NCI-H460 (cell line): ENCODE measurements at places on chromosomes 2 and 18.

- DNase-seq = peak; percentile 98
Measured at GRCh38 chr2:101124643-101125366, 26.4 kb downstream of the TBC1D8 start.

GRCh38 chr2:174682007-174682577, 82.2 kb downstream of the CHRNA1 start:
- no peak for DNase-seq

GRCh38 chr2:118291251-118291880, 203.1 kb downstream of the INSIG2 start:
- DNase-seq = no peak

- no peak for DNase-seq
Measured at GRCh38 chr2:40352041-40352702, 99.7 kb downstream of the SLC8A1 start.

- DNase-seq = no peak
Measured at GRCh38 chr2:64214281-64215115, 70.3 kb upstream of the PELI1 start.

- DNase-seq = no peak
Measured at GRCh38 chr2:12861344-12861930, 144.7 kb downstream of the TRIB2 start.

DNA sequence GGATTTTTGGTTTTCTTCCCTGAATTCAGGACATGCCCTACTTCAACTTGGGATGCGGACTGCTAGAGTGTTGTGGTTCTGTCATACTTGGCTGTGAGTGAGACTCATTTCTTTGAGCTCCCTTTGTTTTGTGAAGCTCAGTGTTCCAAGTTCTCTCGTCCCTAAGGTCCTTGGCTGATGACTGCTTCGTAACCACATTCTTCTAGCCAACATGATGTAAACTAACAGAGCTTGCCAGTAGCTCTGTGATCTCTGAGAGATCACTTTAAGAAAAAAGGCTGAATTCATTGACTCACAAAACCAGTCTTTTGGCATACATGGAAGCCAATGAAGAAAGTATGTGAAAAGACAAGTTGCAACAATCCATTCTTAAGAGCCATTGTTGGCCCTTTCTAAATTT, 96.9 kb upstream of the MSTN start:
- DNase-seq = no peak

GRCh38 chr18:57954935-57955334, 89.1 kb upstream of the NEDD4L start:
- DNase-seq = no peak

DNA sequence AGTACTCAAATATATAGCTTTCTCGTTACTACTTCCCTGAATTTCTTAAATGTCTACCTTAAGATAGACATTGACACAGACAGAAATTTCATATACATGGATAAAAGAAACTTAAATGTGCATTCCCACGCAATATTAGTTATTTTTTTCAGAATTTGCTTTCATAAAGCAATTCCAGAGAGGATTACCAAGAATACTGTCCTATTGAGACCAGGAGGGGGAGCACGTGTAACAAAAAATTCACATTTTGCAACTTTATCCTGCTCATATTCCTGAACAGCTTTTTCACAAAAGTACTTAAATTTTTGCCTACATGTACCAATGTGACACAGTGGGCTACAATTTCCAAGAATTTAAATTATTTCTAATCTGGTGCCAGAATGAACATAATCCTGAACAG, 30.7 kb upstream of the ERCC3 start:
- peak; percentile 36 for DNase-seq

DNA sequence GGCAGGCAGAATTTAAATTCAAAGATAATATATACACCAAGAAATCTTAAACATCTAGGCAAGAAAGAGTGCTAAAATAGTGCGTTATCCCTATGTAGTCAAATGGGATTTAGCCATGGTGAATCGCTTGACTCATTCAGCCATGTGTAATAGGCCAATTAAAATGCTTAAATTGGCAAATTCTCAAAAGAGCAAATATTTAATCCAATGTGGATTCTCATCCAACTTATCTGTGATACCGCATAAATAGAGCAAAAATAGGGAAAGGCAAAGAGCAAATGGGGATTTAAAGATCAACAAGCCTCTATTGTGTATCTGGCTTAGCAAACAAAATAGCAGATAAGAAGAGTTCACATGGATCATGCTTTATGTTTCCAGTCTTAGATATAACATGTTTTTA, 123.2 kb upstream of the RPRM start:
- no peak for DNase-seq

DNA sequence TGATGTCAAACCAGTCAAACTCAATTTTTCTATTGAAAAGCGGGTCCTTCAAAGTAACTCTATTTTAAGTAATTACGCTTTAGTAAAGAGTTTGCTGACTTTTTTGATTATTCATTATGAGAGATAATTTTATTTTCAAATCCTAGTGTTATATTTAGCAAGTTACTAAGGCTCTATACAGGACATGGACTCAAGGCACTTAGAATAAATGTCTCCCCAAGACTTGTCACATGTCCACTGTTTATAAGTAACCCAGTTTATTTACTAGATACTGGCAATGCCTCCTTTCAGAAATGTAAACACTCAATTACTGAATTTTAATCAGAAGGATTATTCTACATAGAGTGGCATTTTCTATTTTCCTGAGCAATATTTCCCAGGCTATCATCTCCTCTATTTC, 638.1 kb downstream of the ERBB4 start:
- no peak for DNase-seq

GRCh38 chr2:145185696-145186095, 665.8 kb upstream of the ZEB2 start:
- DNase-seq = no peak

GRCh38 chr2:94759211-94759610, 112.0 kb upstream of the TEKT4 start:
- peak; percentile 24 for DNase-seq

DNA sequence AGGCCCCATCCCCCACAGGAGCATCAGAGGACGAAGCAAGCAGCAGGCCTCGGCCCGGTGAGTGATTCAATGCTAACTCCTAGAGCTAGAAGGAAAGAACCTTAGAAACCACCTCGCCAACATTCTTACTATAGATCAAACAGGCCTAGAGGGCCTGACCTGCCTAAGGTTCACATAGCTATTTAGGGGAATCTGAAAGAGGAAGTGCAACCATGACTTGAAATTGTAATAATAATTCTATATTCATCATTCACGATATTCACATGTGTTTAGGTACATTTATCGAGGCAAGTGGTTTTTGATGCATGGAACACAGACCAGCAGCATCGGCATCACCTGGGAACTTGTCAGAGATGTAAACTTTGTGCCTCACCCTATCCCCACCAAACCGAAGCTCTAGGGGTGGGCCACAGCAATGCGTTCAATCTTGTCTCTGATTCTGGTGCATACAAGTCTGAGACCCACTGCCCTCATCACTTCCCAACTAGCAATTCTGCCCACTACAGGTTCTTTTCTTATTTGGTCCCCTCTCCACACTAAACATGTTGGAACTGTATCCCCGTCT, 78.0 kb upstream of the DNMT3A start:
- DNase-seq = no peak

- DNase-seq = no peak
Measured at GRCh38 chr2:150729495-150729955, 242.1 kb upstream of the RND3 start.

DNA sequence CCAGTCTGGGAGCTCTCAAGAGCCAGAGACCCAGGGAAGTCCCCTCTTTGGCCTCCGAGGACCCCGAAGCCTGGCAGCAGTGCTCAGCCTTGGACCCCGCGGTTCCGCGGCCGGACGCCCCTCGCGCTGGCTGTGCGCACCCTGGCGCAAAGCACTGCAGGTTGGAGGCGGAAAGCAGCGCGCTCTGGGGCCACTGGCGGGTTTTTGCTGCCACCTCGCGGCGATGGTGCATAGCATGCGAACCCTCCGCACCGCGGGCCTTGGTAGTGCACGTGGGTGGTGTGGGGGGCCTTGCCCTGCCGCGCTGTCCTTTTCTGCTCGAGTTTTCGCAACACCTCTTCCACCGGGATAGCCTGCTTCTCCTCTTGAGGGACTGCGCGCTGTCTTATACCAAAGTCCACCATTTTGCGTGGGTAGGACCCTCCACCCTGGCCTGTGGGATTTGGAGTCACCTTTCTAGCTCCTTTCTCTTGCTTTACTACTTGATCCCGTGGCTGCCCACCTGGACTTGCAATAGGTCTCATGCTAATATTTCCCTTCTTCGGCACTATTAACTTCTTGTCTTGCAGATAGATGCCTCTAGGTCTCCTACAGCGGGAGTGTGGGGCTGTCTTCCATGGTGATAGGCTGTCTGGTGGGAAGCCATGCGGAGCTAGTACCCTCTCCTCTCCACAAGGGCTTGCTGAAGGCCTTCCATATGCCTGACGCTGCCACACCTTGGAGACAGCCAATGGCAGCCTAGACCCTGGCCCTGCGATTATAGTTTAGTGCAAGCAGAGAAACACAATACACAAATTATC, 14.3 kb downstream of the SIX3 start:
- peak; percentile 58 for DNase-seq

- no peak for DNase-seq
Measured at GRCh38 chr2:85221067-85221691, 88.0 kb downstream of the TCF7L1 start.

- DNase-seq = no peak
Measured at GRCh38 chr2:172293952-172294351, 133.4 kb upstream of the ITGA6 start.

GRCh38 chr18:31070206-31070605, 27.7 kb upstream of the DSC3 start:
- no peak for DNase-seq

DNA sequence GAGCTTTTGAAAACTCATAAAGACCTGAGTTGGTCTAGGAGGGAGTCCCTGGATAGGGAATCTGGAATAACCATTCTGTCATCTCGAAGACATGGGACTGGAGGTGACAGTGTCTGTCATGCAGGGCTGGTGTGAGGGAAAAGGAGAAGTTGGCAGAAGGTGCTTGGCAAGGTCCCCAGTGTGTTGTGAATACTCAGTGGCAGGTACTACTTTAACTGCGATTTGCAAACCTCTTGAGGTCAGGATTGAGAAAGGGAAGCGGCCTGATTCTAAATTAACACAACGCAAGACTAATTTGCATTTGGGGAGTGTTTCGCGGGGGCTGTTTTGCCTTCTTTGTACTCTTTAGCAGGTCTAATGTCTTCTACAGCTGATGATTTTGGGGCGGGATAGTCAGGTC, 77.0 kb upstream of the TMEM200C start:
- no peak for DNase-seq

- no peak for DNase-seq
Measured at GRCh38 chr2:46042207-46042637, 255.0 kb upstream of the EPAS1 start.

- no peak for DNase-seq
Measured at GRCh38 chr2:106277426-106277825, 83.3 kb upstream of the UXS1 start.

DNA sequence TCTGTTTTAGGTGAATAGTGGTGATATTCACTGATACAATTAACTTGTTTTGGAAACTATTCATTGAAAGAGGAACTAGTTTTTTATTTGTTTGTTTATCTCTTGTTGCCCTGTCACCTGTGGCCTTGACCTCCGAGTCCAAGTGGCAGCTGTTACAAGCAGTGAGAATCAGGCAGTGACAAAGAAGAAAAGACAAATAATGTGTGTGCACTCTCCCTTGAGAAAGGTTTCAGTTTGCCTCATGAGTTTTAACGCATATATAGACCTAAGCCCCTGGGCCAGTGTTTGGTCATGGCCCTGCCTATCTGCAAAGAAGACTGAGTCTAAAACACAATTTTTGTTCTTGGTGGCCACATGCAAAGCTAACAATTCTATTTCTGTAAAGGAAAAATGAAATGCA, 15.3 kb downstream of the KYNU start:
- no peak for DNase-seq

GRCh38 chr2:227456772-227457171, 15.2 kb upstream of the AGFG1 start:
- DNase-seq = no peak

GRCh38 chr2:98833172-98833916, 102.4 kb upstream of the MGAT4A start:
- DNase-seq = no peak

DNA sequence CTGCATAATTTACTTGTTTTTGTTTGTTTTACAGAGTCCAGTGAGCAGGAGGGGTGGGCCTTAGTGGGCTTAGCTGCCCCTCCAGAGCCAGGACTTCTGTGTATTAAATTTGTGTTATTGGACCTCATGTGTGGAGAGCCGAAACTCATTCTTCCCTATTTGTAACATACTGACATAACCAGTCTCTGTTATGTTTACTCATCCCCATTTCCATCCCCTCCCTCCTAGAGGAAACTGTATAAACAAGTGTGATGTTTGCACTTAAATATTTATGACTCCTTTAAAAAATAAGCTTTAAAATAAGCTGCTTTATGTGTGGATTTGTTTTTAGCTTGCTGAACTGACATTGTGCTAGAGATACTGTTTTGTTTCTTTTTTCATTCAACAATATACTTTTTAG, 13.8 kb downstream of the ZNF512 start:
- DNase-seq = no peak

DNA sequence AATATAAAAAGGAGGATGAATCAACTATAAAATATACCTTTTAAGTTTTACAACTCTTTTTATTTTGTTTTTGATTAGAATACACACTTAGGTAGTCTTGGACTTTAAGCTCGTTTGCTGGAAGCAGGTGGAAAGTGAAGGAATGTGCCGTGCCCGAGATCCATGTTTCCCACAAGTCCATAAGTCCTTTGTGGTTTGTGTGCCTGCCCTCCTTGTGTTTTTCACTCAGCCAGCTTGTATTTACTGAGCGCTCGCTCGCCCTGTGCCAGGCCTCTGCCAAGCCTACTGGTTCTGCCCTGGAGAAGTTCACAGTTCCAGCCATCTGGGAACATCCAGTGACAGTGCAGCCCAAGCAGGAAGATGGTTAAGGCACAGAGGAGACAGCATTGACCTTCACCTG, 142.6 kb downstream of the MGAT5 start:
- DNase-seq = no peak

GRCh38 chr2:74571058-74571457, 16.5 kb downstream of the DOK1 start:
- DNase-seq = no peak

DNA sequence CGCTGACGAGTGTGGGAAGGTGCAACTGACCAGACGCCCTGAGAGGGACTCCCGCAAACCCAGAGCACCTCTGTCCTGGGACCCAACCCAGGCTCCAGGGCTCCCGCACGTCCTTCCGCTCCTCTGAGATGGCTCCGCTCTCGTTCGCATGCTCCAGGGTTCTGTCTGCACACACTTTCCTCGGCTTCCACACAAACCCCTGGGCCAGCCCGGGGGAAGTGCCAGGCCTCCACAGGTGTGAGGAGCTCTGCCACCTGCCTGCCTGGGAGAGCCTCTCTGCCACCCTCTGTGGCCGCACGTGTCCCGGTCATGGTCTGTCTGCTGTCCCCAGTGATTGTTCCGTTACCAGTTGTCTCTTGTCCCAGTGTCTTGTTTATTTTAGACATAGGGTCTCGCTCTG, 222.9 kb downstream of the HDAC4 start:
- DNase-seq = no peak

- no peak for DNase-seq
Measured at GRCh38 chr2:98606431-98606830, 1.9 kb downstream of the COA5 start.
